CD4-positive, alpha-beta T cell treated with Interleukin-17A for 1 hour (primary cell): ENCODE measurements at places on chromosomes 3 and 15.

DNA sequence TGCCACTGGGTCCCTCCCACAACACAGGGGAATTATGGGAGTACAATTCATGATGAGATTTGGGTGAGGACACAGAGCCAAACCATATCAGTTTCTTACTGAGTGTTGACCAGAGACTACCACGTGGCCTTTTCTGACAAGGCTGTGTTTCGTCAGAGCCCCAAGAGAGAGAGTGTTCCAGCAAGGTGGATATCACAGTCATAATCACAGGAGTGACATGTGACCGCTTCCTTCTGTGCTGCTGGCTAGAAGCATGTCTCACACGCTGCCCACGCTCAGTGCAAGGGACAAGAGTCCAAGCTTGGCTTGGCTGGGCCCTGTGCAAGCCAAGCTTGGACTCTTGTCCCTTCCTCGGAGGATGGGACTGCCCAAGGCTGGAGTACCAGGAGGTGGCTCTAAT is 103.2 kb downstream of the GABRG3 start:
- no peak for DNase-seq

DNA sequence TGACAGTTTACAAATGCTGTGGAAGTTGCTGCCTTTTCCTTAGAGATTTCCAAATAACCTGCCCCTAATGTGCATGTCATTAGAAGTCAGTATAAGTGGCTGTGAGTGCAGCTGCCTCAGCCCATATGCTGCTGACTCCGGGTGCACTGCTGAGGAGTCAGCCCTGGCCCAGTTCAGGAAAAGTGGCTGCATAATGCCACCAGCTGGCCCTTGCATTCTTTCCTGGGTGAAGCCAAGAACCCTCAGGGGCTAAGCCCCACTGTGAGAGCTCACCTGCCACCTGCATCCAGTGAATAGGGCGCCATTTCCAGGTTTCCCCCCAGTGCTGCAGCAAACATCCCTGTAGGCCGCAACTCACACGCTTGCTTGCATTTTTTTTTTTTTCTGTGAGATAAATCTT is 139.9 kb downstream of the TJP1 start:
- DNase-seq: no peak

- no peak for DNase-seq
Observed at GRCh38 chr3:71208211-71209095, 375.1 kb downstream of the FOXP1 start.

GRCh38 chr3:76264496-76264895 is 479.1 kb upstream of the ZNF717 start:
- DNase-seq: no peak

DNA sequence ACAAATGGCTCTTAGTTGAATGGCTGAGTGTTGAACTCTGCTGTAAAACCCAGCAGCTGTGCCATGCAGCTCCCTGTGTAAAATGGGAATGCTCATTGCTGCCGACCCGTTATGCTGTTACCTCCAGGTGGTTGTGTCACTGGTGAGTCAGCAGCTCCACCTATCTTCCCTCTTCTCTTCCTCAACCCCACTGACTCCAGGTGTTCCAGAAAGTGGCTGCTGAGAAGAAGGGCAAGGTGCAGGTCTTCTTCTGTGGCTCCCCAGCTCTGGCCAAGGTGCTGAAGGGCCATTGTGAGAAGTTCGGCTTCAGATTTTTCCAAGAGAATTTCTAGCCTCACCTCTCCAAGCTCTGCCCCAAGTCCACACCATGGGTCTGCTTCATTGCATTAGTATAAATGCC is 41.9 kb downstream of the NOX5 start:
- no peak for DNase-seq

GRCh38 chr3:151230646-151231045 is 27.6 kb upstream of the GPR171 start:
- peak; percentile 33 for DNase-seq
